Activated T-cell treated with anti-CD3 and anti-CD28 coated beads, Interleukin-2, amount 50 U/mL, for 48 hours (primary cell): ENCODE measurements at places on chromosomes 5 and 9.

DNA sequence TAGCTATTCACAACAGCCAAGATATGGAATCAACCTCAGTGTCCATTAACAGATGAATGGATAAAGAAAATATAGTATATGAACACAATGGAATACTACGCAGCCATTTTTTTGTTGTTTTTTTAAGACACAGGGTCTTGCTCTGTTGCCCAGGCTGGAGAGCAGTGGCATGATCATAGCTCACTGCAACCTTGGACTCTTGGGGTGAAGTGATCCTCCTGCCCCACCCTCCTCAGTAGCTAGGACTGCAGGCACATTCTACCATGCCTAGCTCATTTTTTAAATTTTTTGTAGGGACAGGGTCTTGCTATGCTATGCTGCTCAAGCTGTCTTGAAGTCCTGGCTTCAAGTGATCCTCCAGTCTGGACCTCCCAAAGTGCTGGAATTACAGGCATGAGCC, 38.5 kb downstream of the CERT1 start:
- DNase-seq = no peak

- no peak for DNase-seq
Measured at GRCh38 chr5:25570067-25570583, 925.3 kb upstream of the CDH10 start.

- no peak for DNase-seq
Measured at GRCh38 chr5:150372639-150373038, 15.1 kb downstream of the TCOF1 start.

GRCh38 chr5:107805824-107806223, 135.1 kb upstream of the EFNA5 start:
- no peak for DNase-seq

DNA sequence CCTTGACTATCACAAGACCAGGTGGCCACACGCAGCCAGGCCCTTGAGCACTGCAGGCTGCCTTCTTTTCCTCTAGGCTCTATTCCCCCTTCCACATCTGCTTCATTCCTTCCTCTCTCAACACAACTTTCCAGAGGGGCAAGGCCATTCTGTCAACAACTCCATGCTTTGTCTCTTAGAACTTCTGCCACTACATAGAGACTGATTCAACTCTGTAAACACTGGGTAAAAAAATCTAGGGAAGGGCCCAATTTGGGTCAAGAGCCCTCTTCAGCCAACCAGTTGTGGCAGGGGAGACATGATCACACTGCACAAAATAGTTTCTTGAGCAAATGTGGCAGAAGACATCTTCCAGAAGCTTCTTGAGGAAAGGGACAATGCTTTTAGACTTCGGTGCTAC, 55.6 kb downstream of the ATPSCKMT start:
- DNase-seq = no peak

- no peak for DNase-seq
Measured at GRCh38 chr5:56048124-56048523, 53.4 kb upstream of the IL6ST start.

DNA sequence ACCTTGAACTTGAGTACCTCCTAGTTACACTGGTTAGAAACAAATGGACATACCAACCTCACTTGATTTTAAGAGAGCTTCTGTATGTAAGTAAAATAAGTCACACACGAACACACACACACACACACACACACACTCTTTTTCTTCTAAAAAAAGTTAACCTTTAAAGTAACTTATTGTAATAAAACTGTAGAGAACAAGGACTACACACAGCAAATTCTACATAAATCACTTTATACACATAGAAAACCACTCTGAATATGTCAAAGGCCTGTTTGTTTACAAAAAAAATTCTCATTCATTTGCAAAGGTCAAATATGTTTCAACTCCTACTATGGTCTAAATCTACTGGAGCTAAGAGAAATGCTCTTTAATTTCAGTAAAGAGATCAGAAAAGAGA, 29.1 kb downstream of the GIN1 start:
- no peak for DNase-seq

- no peak for DNase-seq
Measured at GRCh38 chr9:132365986-132366385, 11.2 kb upstream of the SETX start.

DNA sequence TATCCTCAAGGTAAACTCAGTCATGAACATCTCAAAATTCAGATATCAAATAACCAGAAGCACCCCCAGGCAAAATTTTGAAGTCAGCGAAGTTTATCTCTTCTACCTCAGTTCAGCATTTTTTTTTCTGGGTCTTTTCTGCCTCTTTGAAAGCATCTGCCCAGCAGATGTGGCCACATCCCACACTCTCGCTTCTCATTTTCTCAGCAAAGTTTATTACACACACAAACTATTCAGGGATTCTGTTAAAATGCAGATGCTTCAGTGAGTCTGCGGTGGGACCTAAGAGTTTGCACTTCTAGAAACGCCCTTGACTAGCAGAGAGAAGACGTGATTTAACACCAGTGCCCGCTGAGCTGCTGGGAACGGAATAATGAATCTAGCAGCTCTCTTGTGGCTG, 19.3 kb downstream of the RASEF start:
- no peak for DNase-seq

DNA sequence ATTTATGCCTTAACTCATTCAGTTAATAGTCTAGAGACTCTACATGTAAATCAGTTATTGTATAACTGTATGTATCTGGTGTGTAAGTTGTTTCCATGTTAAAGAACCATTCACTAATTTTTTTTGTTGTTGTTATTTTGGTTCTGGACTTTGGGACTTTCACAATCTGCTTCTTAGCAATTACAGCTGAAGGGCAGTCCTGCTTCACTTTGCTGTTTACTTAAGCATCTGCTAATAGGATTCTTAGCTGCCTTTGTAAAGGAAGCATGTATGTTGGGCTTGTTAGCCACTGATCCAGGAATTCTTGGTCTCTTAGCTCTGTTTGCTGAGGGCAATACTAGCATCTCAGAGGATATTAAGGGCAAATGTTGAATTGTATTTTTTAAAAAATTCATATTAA, 97.0 kb downstream of the FOCAD start:
- no peak for DNase-seq

- DNase-seq = no peak
Measured at GRCh38 chr5:94031631-94032030, 290.2 kb upstream of the POU5F2 start.

GRCh38 chr5:103442750-103443149, 119.8 kb downstream of the NUDT12 start:
- no peak for DNase-seq

- no peak for DNase-seq
Measured at GRCh38 chr9:15401266-15401665, 21.4 kb upstream of the SNAPC3 start.

DNA sequence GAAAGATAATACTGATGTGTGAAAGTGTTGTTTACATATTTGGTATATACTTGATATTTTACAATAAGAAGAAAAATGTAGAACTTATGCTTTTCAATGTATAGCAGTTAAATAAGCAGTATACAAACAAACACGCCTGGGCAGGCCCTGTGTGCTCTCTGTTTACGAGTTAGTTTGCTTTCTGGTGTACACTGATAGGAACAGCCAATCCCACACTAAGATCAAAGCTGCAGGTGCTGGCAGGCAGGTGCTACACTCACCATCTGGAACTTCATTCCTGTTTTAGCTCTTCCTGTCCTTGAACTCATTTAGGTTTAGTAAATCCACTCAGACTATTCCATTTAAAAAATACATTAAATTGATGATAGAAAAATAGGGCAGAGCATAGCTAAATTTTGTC, 614.7 kb upstream of the ST8SIA4 start:
- DNase-seq = no peak

- no peak for DNase-seq
Measured at GRCh38 chr9:20670395-20670794, 13.7 kb upstream of the FOCAD start.

DNA sequence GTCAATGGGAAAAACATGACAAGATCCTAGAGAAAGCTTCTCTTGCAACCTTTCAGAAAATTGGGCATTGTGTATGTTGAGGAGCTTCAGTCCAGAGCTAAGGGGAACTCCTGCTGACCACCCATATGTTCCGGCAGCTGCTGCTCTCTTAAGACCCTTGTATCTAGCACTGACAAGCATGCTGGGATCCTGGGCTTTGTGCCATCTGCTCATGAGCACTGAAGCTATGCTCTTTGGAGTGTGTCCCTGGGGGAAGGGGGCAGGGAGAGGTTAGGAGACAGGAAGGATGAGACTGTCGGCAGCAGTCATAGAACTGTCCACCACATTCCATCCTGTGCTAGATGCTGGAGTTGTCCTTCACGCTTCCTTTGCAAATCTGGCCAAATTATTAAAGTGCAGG, 109.3 kb downstream of the JAKMIP2 start:
- no peak for DNase-seq

GRCh38 chr5:149170299-149170698, 29.0 kb downstream of the ABLIM3 start:
- no peak for DNase-seq

DNA sequence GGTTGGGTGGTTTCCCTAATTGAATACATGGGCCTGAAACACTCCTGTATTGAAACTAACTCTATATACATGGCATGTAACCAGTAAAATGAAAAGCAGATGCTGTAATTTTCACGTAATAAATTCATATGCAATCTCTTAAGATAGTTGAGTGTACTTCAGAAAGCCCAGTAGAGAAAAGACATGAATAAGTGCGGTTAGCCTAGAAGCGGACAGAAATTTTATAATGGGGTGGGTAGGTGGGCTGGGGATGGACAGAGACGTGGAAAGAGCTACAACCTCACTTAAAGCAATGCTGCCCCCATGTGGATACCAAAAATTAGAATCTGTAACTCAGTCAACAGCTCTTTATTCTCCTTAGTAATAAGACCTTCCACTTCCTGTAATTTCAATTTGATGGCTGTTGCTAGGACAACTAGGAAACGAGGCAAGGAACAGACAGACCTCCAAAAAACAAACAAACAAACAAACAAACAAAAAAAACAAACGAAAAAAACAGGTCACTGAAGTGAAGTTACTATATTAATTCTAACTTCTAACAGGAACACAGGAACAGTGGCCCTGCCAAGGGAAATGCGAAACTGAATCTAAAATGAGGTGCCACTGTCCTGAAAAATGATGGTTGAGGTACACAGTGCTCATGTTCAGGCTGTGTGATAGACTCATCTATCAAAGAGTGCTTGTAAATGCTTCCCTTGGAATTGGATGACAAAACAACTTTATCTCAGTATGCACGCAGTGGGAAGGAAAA, 103.4 kb upstream of the GNA14 start:
- no peak for DNase-seq

GRCh38 chr9:112764344-112764743, 13.8 kb downstream of the SNX30 start:
- DNase-seq = no peak

DNA sequence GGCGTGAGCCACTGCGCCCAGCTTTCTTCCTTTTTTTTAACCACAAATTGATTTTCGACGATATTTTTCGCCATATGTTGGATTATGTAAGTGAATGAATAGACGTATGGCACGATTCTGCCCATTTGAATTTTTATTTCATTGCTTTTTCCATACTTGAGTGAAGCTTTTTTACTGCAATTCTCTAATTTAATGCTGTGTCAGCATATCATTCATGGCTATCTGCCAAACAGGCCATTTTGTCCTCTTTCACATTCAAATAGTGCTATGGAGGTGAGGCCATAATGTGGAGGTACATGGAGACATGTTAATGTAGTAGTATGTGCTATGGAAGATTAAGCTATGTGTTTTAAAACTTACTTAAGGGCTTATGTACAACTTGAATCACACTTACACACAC, 152.1 kb upstream of the TUSC1 start:
- no peak for DNase-seq

- DNase-seq = no peak
Measured at GRCh38 chr5:56749842-56750241, 65.5 kb upstream of the MAP3K1 start.

DNA sequence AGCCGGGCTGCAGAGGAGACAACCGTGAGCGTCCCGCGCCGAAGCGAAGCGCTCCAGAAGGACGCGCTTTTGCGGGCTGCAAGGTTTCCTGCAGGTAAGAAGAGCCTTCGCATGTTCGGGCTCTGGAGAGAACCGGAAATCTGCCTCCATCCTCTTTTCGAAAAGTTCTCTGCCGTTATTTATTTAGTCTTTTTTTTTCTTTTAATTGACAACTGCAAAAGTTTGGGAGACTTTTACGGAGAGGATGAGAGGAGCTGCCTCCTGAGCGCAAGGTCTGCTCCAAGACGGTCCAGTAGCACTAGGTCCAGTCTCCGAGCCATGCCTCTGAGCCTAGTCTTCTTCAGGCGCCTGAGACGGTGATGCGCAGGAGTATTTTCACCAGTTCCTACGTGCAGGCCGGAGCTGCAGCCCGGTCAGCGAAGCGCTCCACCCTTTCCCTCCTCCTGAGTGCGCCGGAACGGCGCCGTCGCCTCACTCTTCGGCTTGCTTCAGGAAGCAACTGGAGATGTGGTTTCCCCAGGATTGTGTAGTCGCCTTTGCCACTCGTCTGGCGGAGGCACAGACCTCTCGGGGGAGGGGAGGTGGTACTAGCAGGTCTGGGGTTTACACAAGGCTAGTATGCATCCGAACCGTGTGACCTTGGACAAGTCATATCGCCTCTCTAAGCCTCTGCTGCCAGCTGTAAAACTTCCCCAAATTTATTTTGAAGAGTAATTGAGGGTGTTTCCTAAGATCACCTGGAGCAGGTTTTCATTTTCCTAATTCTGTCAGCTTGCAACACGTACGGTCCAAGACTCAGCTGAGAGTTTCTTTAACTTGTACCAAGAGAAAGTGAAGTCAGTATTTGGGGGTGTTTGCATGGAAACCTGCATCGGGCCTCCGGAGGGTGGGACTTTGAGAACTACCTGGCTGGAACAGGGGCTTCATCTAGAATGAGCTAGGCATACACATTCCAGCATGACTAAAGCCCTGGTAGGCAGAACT, 4.5 kb downstream of the POU4F3 start:
- no peak for DNase-seq

- no peak for DNase-seq
Measured at GRCh38 chr5:167248257-167248656, 1043.2 kb upstream of the WWC1 start.

- DNase-seq = no peak
Measured at GRCh38 chr9:112605518-112605917, 112.4 kb downstream of the INIP start.

DNA sequence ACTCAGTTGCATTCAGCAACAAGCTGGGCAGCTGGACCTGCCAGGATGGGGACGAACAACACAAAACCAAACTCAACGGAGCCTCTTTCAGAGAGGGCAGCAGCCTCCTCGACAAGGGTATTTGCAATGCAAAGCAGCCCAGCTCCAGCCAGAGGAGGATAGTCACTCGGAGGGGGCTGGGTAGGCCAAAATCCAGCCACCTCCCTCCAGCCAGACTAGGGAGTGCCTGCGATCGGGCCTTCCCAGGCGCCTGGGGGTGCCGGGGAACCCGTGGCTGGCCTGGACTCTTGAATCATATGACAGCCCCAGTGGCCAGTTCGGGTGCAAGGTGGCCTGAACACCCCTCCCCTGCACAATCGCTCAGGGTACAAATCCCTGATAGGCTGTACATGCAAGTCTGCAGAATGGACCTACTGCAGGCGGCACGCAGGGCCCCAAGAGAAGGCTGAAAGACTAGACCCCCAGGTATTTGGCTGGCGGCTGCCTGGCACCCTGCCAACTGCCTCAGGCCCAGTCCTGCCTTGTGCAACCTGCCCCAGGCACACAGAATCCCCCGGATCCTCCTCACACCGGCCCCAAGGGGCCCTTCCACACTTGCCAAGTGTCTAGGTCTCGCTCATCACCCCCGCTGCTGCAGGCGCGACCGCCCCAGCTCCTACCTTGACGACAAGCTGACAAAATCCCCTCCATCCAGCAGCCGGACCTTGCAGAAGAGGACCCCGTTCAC, 1.3 kb downstream of the EEIG1 start:
- DNase-seq = peak; percentile 68
